ENCODE measurements at places on chromosomes 1 and 21. TPM values are rescaled to one million over a fixed set of nuclear protein-coding genes. Genes with fewer than 3 reads are reported as not detected.

GRCh38 chr1:175755516-175756070 lies 12.2 kb upstream of the TNR start:
- no peaks in the 10 kb centered on the region for H3K27me3 ChIP-seq
- no peak for DNase-seq
- H3K36me3 ChIP-seq: no peaks in the 10 kb centered on the region
- H3K4me3 ChIP-seq: no peak overlapping the region

DNA sequence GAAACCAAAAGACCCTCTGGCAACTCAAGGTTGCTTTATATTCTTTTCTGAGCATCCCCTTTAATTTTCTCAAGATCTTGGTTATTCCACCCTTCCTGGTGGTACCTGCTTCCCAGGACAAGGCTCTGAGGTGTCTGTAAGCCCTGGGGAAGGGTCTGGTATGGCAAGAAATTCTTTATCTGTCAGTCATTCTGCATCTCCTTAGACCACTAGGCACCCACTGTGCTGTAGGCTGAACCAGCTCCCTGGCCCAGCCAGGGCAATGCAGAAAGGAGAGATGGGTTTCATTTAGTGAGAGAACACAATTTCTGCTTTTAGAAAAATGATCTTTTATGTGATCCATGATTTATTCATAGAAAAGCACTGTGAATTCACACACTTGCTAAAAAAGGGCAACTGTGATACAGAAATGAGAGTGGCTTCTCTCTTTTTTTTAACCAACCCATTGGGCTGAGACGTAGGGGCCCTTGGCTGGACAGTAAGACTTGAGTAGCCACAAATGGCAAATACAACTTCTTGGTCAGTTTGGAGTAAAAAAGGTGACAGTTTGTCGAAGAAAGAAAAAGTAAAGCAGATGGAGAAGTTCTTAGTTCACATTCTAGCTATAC lies 4.1 kb downstream of the UROD start:
- H3K4me1 ChIP-seq: peaks cover 25% of the 10 kb centered on the region
- DNase-seq: no peak
- no peak overlapping the region for H3K27ac ChIP-seq
- no peak overlapping the region for H3K4me3 ChIP-seq
- no peaks in the 10 kb centered on the region for H3K27me3 ChIP-seq

ODR4 gene
- total RNA-seq: 16.1 TPM

- H3K4me3 ChIP-seq: no peak overlapping the region
- no peak overlapping the region for H3K27ac ChIP-seq
- no peaks in the 10 kb centered on the region for H3K4me1 ChIP-seq
- peaks cover 1% of the 10 kb centered on the region for H3K27me3 ChIP-seq
- H3K36me3 ChIP-seq: no peaks in the 10 kb centered on the region
These were observed 10.3 kb downstream of the ZYG11A start for GRCh38 chr1:52852854-52853253.

PLA2G4A gene
- 28.2 TPM for total RNA-seq

GRCh38 chr1:67440339-67440738 lies 10.1 kb upstream of the SERBP1 start:
- H3K36me3 ChIP-seq: no peaks in the 10 kb centered on the region
- DNase-seq: no peak
- no peak overlapping the region for H3K27ac ChIP-seq
- H3K4me1 ChIP-seq: peaks cover 5% of the 10 kb centered on the region

- no peak for DNase-seq
- H3K4me1 ChIP-seq: peaks cover 7% of the 10 kb centered on the region
- no peaks in the 10 kb centered on the region for H3K36me3 ChIP-seq
- H3K27me3 ChIP-seq: no peaks in the 10 kb centered on the region
- H3K27ac ChIP-seq: no peak overlapping the region
These were observed 57.8 kb upstream of the RAVER2 start for GRCh38 chr1:64686828-64687724.

GRCh38 chr1:99004254-99004860 lies 304 bp downstream of the PLPPR5 start:
- no peaks in the 10 kb centered on the region for H3K4me1 ChIP-seq
- no peak for DNase-seq
- peaks cover 68% of the 10 kb centered on the region for H3K27me3 ChIP-seq
- no peak overlapping the region for H3K27ac ChIP-seq
- no peaks in the 10 kb centered on the region for H3K36me3 ChIP-seq

GRCh38 chr1:165056914-165057313 lies 299.6 kb downstream of the LMX1A start:
- no peaks in the 10 kb centered on the region for H3K4me1 ChIP-seq
- peaks cover 2% of the 10 kb centered on the region for H3K27me3 ChIP-seq
- no peak for DNase-seq
- H3K27ac ChIP-seq: no peak overlapping the region
- H3K36me3 ChIP-seq: no peaks in the 10 kb centered on the region

DNA sequence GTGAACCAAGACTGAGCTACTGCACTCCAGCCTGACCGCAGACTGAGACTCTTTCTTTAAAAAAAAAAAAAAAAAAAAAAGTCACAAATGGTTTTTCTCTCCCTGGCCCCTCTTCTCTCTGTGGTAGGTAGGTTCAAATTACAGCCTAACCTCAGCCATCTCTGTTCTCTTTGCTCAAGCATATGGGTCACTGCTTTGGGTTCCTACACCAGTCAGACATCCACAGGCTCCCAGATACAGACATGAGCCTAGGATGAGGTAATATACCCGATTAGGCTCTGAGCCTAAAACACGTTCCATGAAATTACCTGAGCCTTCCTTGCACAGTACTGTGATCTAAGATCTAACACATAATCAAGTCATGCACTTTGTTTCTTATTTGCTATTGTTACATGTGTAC lies 90.5 kb upstream of the JAK1 start:
- H3K36me3 ChIP-seq: peaks cover 23% of the 10 kb centered on the region
- H3K4me1 ChIP-seq: peaks cover 3% of the 10 kb centered on the region
- no peaks in the 10 kb centered on the region for H3K27me3 ChIP-seq

OLFML3 gene
- 0.11 TPM for total RNA-seq
